Uterus (tissue), 4 donors: ENCODE measurements at places on chromosomes 12 and 14. TPM values are rescaled to one million over a fixed set of nuclear protein-coding genes. Genes with fewer than 3 reads are reported as not detected.

DDX23 gene
- 83.4 TPM for total RNA-seq

DNA sequence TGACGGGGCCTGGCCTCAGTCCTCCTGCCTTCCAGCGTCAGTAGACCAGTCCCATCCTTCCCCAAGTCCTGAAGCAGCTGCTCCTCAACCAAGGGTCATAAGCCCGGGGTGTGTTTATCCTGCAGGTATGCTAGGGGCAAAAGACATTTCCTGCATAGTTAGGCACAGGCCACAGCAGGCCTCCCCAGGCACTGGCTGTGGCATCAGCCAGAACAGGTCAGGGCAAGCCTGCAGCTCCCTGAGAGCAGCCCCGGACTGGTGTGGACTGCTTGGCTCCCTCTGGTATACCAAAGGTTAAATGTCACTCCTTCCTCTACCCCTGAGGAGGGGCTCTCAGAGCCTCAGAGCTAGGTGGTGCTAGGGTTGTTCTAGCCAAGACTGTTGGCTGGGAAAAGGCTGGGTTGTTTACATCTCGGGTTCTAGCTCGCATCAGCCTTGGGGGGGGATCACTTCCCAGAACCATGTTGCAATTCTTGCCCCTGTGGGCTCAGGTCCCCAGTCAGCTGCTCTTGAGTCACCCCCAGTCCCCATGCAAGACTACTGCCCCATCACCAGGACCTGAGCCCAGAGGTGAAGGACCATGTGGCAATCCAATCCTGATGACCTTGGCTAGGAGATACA lies 2.9 kb downstream of the MMP14 start:
- H3K36me3 ChIP-seq, result no peaks in the 10 kb centered on the region
- no peak for DNase-seq
- peaks cover 21% of the 10 kb centered on the region for H3K4me1 ChIP-seq
- peak overlapping the region; percentile 96 for H3K27ac ChIP-seq
- H3K27me3 ChIP-seq, result no peaks in the 10 kb centered on the region

DNA sequence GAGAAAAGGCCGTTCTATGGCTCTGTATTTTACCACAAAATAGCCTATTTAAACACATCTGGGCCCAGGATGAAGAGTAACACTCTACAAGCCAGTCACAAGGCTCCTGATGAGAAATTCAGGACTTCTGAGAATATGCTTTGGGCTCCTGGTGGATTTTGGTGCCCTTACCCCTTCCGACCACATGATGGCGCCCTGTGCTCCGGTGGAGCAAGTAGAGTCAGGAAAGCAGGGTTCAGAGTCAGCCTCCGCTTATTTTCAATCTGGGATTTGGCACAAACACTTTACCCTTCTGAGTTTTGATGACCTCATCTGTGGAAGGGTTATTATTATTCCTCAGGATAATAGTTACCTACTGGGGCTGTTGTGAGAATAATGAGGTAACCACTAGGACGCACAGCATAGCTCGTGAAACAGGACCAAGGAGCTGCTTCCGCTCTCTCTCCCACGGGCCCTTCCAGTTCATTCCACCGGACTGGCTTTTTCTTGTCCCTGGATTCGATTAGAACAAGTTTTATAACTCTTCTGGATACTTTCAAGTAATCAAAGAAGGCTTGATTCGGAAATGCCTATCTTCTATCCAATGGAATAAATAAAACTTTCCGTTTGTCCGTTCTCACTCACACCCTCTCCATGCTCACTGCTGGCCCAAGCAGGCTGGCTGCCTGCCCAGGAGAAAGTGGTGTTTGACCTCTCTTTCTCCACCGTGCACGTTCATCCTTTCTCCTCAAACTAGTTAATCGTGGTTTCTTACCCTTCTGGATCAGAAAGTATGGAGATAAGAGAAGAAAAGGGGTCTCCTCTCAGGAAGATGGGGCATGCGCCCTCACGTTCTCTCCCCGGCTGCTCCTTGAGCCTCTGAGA lies 104.6 kb downstream of the GALC start:
- no peaks in the 10 kb centered on the region for H3K36me3 ChIP-seq
- H3K27me3 ChIP-seq, result no peaks in the 10 kb centered on the region
- no peak overlapping the region for H3K4me3 ChIP-seq
- peak overlapping the region; percentile 46 for H3K27ac ChIP-seq
- peak; percentile 39 for DNase-seq

GRCh38 chr14:60339571-60339970 lies 90.5 kb downstream of the PPM1A start:
- no peak overlapping the region for H3K4me3 ChIP-seq
- H3K36me3 ChIP-seq, result no peaks in the 10 kb centered on the region
- no peaks in the 10 kb centered on the region for H3K4me1 ChIP-seq

GRCh38 chr12:44875417-44875953 lies 630 bp downstream of the NELL2 start:
- no peak for DNase-seq
- H3K27me3 ChIP-seq, result no peaks in the 10 kb centered on the region
- H3K4me3 ChIP-seq, result peak overlapping the region; percentile 34
- H3K4me1 ChIP-seq, result no peaks in the 10 kb centered on the region
- no peaks in the 10 kb centered on the region for H3K36me3 ChIP-seq
- H3K27ac ChIP-seq, result no peak overlapping the region

DNA sequence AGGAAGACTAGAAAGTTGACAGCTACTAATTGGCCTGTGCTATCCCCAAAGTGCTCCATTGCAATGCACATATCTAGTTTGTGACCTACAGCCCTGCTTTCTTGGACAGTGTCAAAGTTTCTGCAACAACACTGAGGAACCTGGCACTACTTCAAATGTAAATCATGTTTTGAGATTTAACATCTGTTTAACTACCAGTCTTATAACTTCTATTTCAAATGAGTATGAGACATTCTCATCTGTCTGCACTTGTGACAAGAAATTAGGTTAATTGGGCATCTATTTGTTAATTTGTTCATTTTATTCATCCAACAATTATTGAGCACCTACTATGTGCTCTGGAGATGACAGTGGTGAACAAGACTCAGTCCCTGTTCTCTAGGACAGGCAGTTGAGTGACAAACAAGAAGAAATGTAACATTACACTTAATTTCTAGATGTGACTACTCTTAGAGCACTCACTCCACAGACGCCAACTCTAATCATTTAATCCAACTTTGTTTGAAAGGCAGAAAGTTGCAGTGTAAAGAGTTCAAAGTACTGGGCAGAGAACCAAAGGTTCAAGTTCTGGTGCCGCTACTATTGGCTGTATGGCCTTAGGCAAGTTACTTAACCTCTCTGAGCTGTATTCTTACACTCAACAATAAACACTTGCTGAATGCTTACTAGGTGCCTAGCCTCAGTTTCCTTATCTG lies 74.8 kb downstream of the HECTD4 start:
- no peak overlapping the region for H3K27ac ChIP-seq
- no peak for DNase-seq
- H3K4me1 ChIP-seq, result no peaks in the 10 kb centered on the region
- H3K4me3 ChIP-seq, result no peak overlapping the region
- H3K27me3 ChIP-seq, result no peaks in the 10 kb centered on the region
- no peaks in the 10 kb centered on the region for H3K36me3 ChIP-seq

GRCh38 chr12:96308881-96309280 lies 91.4 kb downstream of the CDK17 start:
- H3K27ac ChIP-seq, result no peak overlapping the region
- H3K4me1 ChIP-seq, result no peaks in the 10 kb centered on the region
- DNase-seq, result no peak
- H3K27me3 ChIP-seq, result no peaks in the 10 kb centered on the region
- H3K4me3 ChIP-seq, result no peak overlapping the region

GRCh38 chr14:60720962-60721325 lies 3.2 kb downstream of the SIX4 start:
- DNase-seq, result no peak
- no peaks in the 10 kb centered on the region for H3K4me1 ChIP-seq
- peak overlapping the region; percentile 64 for H3K4me3 ChIP-seq
- no peaks in the 10 kb centered on the region for H3K36me3 ChIP-seq
- H3K27me3 ChIP-seq, result no peaks in the 10 kb centered on the region
- H3K27ac ChIP-seq, result no peak overlapping the region
